Bronchial epithelial cell (primary cell): ENCODE measurements at places on chromosomes 5 and 9.

- no peak for DNase-seq
Observed at GRCh38 chr9:128169925-128170324, 9.9 kb downstream of the BBLN start.

DNA sequence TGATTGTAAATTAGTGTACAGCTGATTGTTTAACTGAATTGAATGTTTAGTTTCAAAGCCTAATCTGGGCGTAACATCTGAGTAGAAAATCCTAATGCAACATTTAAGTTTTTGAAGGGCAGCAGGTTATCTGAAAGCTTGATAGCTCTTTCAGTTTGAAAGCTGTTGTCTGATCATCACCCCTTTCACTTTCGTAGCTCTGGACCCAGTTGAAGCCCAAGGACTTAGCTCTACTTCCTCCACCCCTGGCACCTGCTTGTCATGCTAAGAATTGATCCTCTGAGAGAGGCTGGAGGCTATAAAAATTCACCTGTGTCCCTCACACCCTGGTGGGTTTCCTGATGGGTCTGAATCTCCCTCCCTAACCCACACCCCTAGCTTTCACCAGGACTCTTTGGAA lies 86.0 kb downstream of the ZFAND5 start:
- DNase-seq: no peak

DNA sequence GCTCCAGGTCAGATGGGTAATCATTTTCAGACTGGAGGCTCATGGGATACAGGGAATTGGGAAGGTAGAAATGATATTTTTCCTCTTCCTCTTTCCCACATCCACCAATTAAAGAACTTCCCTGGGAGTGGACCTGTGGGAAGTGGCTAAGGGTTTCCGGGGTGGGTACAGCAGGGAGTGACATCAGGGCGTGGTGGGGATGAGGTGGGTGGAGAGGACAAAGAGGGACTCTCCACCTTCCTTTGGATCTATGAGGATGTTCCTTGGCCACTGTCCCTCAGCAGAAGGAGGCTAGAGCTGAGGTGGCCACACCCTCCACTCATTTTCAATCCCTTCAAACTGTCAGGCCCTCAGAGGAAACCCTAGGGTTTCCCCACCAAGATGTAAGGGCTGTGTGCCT lies 54.7 kb downstream of the IRF1 start:
- no peak for DNase-seq

DNA sequence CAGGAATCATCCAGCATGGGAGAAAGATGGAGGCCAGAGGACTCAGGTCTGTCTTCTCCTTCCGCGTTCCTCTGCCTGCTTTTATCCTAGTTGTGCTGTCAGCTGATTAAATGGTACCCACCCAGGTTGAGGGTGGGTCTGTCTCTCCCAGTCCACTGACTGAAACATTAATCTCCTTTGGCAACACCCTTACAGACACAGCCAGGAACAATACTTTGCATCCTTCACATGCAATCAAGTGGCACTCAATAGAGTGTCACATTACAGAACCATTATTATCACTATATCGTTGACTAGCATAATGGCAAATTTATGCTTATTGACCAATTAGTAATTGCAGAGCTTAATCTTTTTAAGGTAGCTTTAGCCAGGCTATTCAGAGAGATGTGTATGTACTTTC lies 64.8 kb downstream of the UNC13B start:
- no peak for DNase-seq

DNA sequence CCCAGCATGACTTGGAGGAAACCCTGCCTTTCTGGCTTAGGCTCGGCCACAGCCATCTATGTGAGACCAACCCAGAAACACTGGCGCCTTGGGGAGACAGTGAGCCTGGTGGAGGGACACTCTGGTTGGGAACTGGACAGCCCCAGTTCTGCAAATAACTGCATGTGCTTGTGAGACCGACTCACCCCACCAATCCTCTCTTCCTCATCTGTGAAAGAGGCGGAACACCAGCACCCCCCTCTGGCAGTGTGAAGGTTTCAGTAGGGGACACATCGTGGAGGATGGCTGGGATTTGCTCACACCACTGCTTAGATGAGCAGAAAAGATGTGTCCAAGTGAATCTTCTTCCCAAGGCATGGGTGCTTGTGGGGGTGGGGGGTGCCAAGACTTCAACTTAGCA lies 43.4 kb upstream of the N4BP3 start:
- peak; percentile 34 for DNase-seq

GRCh38 chr9:121748727-121749423 lies 97.4 kb downstream of the DAB2IP start:
- no peak for DNase-seq

GRCh38 chr5:134467231-134467630 lies 55.5 kb upstream of the CDKN2AIPNL start:
- no peak for DNase-seq

GRCh38 chr9:135342206-135343130 lies 137.1 kb upstream of the PPP1R26 start:
- DNase-seq: no peak

DNA sequence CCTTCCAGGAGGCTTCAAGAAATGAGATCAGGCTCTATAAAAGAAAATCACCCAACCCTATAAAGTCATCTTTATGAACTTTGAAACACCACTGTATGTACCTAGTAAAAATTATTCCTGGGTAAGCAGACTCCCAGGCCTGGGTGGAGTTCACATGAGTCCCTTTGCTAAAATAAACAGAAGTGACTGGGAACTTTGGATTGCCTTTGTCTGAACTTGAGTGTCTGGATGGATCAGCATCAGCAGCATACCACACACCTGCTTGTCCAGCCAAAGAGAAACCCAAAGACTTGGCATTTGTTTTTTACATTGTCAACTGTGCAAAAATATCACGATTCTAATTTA lies 79.6 kb upstream of the CDKN2B start:
- peak; percentile 78 for DNase-seq

DNA sequence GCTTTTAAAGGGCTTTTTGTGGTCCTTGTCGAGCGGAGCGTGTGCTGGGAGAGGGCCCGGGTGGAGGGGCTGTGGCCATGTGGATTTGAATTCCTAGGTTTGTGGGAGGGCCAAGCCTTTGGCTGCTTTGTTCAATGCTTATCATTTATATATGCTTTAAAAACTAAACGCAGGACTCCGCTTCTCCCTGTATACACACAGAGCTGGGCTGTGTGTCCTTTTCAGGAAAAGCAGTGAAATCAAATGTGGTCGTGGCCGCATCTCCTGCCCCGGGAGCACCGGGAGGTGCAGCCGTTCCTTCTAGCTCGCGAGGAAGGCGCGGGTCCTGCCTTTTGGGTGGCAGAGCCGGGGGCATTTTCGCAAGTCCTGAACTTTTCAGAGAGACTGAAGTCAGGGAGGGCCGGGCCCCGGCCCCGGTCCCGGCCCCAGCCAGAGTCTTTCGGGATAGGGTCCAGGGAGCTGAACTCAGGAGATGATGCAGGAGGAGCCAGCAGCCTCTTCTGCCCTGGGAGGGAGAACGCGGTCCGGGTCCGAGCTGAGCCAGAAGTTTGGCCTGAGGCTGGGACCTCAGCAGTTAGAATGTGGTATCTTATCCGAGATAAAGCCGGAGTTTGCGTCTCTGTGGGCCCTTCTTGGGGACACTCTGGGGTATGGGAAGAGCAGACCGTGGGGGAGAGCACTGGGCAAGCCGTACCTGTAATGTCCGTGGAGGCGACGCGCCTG lies 158.8 kb downstream of the C9orf152 start:
- peak; percentile 29 for DNase-seq

DNA sequence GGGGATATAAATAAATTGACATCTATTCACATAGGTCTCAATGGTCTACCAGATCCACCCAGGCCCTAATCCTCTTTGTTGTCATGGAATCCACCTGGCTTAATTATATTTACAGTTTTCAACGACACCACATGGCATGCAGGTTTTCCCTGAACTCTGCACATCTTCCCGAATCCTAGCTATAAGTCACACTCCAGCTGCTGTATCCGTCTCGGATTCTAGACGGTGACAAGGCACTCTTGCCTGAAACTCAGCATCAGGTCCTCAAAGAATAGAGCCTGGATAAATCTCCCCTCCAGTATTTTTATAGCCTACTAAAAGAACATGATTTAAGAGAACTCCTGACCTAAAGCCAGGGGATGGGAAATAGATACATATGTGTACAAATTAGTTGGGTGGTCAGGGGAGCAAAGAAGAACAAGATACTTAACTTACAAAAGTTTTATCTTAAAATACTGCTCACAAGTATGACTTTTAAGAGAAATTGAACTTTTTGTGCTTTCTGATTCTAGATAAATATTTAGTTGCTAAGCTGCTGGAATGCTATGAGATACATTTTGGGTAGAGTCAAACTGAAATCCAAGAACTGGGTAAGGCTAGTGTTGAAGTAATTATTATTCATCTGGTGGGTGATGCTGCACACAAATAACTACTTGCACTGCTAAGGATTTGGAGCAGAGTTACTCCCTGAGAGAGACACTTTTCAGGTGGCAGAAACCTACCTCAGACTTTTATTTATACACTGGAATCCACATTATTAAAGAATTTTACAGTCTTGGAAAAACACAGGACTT lies 187.3 kb downstream of the EFNA5 start:
- DNase-seq: no peak

DNA sequence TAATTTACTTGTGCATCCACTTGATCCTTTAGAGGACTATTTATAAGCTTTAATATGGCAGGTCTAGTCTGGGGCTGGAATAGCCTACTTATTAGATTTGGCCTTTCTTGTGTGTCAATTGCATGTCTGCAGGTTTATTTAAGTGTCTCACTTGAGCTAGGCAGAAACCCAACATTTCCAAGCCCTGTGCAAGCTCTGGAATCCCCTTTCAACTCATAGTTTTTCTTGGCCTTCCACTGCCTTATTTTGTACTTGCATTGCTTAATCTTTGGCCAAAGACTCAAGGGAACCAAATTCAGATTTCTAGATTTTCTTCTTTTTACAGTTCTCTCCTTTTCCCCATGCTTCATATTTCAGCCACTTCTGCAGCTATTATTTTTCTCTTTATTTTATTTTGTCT lies 102.4 kb upstream of the RFX3 start:
- DNase-seq: no peak

DNA sequence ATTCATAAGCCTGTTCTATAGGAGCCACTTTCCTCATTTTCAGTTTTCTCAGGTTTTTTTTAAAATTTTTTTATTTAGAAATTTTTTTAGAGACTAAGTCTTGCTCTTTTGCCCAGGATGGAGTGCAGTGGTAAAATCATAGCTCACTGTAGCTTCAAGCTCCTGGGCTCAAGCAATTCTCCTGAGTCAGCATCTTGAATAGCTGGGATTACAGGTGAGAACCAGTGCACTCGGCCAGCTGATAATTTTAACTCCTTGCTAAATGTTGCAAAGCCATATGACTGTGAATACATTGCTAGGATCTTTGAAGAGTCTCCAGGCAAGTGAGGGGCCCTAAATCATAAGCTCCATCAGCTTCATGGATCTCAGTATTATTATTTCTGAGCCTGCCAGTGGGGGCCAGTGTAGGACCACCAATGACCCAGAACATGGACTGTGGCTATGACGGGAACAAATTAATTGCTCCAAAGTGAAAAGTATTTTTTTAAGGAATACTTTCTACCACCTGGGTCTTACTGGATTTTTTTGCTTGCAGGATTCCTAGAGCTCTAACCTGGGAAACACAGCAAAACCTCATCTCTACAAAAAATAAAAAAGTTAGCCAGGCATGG lies 5.7 kb upstream of the GAPVD1 start:
- no peak for DNase-seq

DNA sequence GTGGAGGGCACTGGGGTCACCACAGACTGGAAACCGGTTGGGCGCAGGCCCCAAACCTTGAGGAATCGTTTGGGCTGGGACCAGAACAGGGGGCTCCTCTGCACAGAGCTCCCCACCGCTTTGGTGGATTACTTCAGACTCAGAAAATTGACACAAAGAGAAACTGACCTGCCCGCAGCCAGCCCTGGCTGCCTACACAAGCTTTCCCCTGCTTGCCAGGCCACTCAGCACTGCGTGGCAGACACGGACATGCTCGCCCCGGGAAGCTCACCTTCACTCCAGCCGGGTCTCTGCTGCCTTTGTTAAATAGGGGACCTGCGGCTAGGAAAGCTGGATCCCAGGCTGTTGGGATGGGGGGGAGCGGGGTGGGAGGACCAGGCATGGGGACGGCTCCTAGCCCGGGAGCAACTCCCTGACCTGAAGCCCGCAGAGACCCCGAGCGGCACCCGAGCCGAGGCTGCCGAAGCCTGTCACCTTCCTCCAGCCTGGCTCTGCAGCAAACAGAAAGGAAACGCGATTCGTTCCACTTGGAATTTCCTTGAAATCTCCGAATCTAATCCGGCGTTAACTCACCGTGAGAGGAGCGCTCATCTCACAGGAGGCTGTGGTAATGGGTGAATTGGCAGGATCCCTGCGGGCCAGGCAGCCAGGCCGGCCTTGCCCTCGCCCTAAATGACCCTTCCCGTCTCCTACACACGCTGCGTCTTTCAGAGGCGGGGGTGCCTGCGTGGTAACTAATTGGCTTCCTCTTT lies 8.8 kb downstream of the PAX5 start:
- no peak for DNase-seq

DNA sequence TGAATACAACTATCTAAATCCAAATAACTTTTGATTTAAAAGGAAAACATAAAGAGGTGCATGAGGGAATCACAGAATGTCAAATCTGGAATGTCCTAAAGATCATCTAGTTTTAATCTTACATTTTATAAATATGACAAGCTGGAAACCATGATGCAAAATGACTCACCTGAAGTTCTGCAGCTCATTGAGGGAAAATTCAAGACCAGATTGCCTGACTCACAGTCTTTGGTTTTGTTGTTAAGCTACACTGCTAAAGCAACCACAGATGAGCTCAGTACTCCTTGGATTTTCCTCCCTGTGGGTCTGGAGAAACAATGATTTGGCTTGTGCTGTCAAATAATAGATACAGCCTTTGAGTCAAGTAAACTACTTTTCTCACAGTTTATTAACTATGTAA lies 19.1 kb upstream of the EDIL3 start:
- peak; percentile 97 for DNase-seq

- no peak for DNase-seq
Observed at GRCh38 chr9:74762950-74763349, 124.8 kb downstream of the TRPM6 start.

DNA sequence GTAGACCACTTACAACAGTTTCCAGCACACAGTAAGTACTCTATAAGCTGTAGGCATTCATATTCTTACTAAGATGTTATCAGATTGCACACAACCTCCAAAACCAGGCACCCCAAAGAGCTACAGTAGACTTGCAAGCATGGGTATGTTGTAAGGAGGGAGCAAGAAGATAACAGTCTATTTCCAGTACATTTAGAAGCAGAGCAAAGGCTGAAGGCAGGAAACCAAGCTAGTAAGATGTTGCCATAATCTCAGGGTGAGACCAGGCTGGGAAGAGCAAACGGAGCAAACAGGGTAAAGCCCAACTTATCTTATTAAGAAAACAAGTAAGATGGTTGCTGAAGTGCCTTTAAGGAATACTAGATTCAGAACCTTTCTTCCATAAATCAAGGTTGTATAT lies 161.1 kb downstream of the GLIS3 start:
- no peak for DNase-seq

DNA sequence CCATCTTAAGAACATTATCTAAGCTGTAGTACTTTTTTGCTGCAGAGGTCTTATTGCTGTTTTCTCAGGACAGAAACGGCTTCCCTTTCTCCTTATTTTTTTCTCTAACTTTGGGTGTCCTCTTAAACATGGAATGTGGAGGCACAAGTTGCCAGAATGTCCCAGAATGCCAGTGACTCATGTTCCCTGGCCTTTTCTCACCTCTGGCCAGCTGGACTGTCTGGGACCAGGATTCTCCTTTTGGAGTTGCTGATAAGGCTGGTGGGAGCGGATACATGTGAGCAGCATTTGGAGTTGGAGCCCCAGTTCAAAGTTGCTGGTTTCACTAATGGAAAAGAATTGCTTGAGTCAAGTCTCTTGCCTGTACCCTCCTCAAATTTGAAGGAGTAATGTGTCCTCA lies 112.8 kb downstream of the ARHGAP26 start:
- no peak for DNase-seq
